ENCODE measurements at places on chromosomes 16 and 17.

GRCh38 chr17:17089796-17090641, 47.8 kb downstream of the MPRIP start:
- DNase-seq: no peak

- DNase-seq: no peak
Observed at GRCh38 chr16:61590577-61590976, 445.7 kb downstream of the CDH8 start.

DNA sequence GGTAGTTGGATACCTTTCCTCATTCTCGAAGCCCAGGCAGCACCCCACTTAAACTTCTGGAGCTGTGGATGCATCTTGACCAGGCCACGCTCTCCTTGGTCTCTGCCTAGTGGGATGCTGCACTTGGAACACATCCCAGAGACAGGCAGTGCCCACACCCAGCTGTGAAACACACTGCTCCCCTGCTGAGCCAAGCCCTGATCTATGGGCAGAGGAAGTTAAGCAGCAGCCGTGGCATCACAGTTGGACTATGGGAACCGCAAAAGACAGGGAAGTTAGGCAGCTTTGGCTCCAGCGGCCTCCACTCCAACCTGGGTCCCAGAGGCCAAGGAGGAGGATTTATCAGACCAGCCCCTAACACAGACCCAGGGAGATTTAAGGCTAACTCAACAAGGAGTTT, 284.8 kb upstream of the CCL2 start:
- no peak for DNase-seq

- no peak for DNase-seq
Observed at GRCh38 chr16:88789594-88789993, 4.6 kb upstream of the PIEZO1 start.

DNA sequence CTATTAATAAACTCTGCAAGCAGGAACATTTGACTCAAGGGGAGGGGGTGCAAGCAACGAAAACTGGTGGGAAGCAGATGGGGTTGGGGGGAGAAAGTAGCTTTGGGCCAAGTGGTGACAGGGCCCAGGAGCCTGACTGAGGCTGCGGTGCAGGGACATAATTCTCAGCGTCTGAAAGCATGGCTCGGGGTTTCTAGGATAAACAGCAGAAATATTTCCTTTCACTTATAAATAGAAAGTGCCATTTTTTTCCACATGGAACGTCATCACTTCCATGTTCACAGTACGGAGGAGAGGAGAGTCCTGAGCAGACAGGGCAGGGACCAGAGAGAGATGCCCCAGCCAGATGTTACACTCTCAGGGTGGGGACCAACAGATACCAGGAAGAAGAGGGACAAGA, 197.1 kb downstream of the ZFHX3 start:
- DNase-seq: peak; percentile 50

GRCh38 chr17:57806167-57806830, 43.5 kb downstream of the MRPS23 start:
- DNase-seq: no peak

GRCh38 chr16:84513123-84513522, 8.7 kb upstream of the MEAK7 start:
- no peak for DNase-seq

DNA sequence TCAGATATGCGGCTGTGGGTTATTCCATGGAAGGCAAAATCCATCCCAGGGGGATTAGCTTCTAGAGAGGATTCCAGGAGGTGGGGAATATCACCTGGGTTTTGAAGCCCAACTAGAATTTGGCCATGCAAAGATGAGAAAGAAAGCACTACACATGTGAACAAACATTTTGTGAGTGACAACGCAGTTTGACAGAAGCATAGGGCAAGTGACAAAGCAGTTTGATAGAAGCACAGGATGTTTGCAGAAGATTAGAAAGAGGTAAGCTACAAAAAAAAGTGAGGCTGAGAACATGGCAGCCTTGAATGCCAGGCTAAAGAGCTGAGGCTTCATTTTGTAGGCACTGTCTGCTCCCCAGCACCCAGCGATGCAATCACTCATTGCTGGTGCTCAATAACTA, 12.3 kb upstream of the KRT38 start:
- no peak for DNase-seq

GRCh38 chr17:39979893-39980350, 685 bp upstream of the PSMD3 start:
- DNase-seq: no peak

- no peak for DNase-seq
Observed at GRCh38 chr16:31465788-31466370, 6.1 kb upstream of the TGFB1I1 start.
